Activated CD4-positive, alpha-beta T cell treated with anti-CD3 and anti-CD28 coated beads, Interleukin-2, amount 10 ng/mL, durations not matched to agents 7 days and 5 days (primary cell): ENCODE measurements at places on chromosomes 1 and 21.

DNA sequence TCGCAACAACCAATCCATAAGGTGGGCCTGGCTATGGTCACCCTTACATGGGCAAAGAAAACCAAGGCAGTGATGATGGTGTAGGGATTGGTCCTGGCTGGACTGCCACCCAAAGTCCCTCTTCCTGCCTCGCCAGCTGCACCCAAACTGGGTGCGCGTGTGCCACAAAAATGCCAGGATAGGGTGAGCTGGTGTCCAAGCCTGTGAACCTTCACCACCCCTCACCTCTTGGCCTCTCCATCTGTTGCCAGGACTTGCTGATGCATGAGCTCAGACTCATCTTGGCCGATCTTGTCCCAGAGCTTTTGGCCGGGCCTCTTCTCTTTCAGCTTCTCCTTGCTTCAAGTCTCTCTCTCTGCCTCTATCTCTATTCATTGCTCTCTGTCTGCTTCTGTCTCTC is 41.8 kb downstream of the FOXD2 start:
- DNase-seq: no peak

- no peak for DNase-seq
Observed at GRCh38 chr1:3461934-3462275, 7.4 kb downstream of the ARHGEF16 start.

GRCh38 chr21:32645261-32646182 is 33.3 kb upstream of the CFAP298 start:
- DNase-seq: no peak

DNA sequence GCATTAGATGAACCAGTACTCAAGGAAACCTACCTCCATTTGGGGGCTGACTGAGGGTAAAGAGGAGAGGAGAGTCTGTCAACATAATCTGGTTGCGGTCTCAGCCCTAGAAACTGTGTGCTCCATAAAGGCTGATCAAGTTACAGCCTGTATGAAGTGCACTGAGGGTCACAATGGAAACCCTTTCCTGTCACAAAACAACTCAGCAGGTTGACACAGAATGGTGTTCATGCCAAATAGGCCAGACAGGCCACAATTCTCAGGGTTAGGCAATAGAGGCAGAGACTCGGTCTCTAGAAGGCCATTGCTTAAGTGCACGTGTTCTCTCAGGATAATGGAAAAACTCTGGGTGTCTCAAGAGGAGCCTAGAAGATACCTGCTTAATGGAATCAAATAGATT is 4.1 kb upstream of the ANKRD35 start:
- no peak for DNase-seq

- DNase-seq: no peak
Observed at GRCh38 chr1:23392125-23392855, 22.7 kb upstream of the ZNF436 start.

DNA sequence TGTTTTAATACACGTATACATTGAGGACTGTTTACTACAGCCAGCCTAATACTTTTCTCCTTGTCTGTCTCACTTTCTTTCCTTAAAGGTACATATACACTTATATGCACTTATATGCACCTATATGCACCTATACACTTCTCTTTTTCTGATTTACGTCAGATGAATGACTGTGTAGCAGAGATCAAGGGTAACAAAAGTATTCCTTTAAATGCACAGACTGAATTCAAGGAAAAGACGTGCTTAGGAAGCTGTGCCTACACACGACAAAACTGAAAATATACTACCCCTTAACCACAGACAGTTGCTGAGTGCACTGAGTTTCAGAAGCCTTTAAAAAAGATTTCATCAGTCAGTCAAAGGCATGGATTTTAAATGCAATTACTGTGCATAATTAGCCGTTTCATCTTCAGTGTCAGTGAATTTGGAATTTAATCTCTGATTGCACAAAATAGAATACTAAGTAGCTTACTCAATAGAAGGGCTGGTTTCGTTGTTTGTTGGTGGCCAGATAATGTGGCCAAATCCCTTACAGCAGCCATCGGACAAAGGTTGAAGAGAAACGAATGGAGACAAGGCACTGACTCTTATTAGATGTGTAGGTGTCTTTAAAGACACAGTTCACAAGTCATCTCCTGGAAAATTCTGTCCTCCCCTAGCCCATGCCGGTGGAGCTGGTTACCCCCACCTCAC is 38.3 kb upstream of the TARBP1 start:
- no peak for DNase-seq

DNA sequence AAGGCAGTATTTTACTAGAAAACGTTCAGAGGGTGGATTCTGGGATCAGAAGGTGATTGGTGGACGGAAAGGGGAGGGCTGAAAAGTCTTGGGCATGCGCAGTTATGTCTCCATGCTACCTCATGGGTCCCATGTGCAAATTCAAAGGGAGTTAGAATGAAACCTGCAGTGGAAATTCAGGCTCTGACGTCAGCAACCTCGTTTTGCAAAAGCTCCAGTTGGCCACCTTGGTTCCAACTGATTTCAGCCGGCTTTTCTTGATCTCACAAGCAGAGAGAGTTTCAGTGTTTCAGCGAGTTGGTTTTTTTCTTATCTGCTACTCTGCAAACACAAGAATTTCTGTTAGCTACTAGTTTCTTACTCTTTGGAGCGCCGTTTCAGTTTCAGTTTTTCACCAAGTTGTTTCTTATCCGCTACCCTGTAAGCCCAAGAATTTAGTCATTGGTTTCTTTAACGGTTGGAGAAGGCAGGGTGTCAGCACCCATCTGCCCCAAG is 69.8 kb upstream of the PGBD5 start:
- DNase-seq: no peak

GRCh38 chr1:109733236-109733870 is 7.5 kb downstream of the GSTM3 start:
- DNase-seq: no peak

- DNase-seq: no peak
Observed at GRCh38 chr1:17061892-17062291, 8.1 kb upstream of the SDHB start.

DNA sequence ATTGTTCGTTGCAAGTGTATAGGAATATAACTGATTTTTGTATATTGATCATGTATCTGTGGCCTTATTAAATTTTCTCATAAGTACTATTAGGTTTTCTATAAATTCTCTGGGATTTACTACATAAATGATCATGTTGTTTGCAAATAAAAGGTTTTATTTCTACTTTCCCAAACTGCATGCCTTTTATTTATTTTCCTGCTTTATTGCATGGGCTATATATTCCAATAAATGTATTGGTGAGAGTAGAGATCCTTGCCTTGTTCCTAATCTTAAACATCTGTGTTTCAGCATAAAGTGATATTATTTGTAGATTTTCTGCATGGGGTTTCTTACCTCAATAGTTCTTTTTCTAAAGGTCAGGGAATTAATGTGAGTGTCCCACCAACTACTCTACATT is 107.0 kb upstream of the CD55 start:
- no peak for DNase-seq

DNA sequence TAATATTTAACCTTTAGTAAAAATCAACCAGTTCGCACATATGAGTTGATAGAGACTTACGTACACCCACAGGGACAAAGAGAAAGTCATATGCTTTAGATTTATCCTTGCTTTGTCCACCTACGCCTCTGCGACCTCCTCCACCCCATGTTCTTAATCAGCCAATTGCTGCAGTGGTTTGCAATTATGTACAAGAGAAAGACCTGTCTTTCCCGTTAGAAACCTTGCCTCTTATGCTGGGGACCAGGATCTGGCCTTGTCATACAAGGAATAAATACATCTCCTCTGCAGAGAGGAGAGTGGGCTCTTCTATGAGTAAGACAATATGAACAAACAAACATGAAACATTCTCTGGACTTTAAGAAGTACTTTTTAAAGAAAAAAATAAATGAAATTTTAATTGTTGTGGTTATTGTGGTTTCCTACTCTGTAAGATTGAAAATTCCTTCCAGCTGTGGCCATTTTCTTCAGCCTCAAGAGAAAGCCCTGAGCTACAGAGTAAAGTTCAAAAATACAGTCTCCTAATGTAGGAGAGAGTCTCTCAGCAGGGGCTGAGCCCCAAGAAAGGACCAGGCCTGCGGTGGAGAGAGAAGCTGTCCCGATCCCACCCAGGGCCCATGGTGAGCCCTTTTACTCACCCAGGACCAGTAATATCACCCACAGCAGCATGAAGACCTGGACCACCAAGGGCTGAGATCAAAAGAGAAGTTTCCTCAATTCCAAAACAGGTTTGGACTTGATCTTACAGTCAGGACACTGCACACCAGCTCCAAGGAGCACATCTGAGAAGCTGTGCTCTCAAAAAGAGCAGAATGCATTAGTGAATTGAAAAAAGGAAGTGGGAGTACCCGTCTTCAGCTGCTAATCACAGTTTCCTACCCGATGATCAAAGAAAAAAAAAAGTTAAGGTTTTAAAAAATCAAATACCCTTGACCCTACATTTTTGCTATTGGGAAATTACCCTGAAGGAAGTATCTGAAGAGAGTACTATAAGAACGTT is at the start of gene FCRL5:
FCRL5 (minus strand) TSS at position 822 of the 1,000 bp plus-strand sequence; CDS start at position 669, 153 bp downstream.
- DNase-seq: no peak

- DNase-seq: no peak
Observed at GRCh38 chr1:61007534-61008364, 74.6 kb upstream of the NFIA start.
